Cortex of kidney (tissue), 1 donor: ENCODE measurements at places on chromosomes 7 and 10.

DNA sequence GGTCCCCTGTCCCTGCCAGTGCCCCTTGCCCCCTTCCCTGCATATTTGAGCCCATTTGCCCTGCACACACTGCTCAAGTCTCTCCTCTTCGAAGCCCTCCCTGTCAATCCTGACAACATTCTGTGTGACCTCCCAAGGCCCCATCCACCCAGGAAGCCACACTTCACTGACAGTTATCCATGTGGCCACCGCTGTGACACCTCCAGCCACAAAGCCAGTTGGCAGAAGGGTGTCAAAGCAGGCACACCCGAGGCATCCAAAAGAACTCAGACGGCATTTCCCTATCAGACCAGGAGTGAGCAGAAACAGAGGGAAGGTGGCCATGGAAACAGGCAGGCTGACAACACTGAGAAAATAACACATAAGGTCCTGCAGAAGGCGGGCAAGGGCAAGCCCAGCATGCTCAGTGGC, 4.6 kb downstream of the POLM start:
- no peak for DNase-seq

- no peak for DNase-seq
Observed at GRCh38 chr7:17153536-17153935, 144.9 kb upstream of the AHR start.

GRCh38 chr10:124529661-124530214, 68.1 kb downstream of the LHPP start:
- no peak for DNase-seq

DNA sequence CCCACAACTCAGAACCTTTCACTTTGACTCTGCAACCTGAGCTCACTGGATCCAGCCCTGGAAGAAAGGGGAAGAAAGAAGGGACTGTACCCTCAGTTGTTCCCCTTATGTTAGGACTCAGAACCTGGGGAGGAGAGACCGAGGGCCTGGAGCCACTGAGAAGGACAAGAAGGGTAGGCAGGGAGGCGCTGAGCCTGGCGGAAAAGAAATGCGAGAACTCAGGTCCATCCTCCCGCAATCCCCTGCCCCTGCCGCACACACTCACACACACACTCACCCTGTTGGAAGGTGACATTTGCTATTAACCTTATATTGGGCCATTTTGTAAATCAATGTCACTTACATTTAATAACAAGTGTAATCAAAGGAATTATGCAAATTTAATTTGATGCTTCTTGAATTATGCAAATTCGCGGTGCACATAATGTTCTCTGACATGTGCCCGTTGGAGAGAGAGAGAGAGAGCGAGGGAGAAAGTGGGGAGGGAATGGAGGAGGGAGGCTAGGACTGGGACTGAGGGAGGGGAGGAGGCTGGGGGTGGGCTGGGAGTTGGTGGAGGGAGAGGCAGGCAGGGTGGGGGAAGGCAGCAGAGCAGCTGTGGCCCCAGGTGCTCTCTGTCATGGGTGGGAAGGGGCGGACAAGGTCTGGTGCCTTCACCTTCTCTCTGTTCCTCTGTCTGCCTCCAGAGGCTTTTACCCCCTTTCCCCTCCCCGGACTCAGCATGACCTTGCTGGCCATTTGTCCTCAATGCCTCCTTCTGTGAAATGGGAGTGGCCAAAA, 99.6 kb upstream of the PAX2 start:
- DNase-seq: no peak

GRCh38 chr7:140698477-140698876, 2.0 kb downstream of the NDUFB2 start:
- no peak for DNase-seq

DNA sequence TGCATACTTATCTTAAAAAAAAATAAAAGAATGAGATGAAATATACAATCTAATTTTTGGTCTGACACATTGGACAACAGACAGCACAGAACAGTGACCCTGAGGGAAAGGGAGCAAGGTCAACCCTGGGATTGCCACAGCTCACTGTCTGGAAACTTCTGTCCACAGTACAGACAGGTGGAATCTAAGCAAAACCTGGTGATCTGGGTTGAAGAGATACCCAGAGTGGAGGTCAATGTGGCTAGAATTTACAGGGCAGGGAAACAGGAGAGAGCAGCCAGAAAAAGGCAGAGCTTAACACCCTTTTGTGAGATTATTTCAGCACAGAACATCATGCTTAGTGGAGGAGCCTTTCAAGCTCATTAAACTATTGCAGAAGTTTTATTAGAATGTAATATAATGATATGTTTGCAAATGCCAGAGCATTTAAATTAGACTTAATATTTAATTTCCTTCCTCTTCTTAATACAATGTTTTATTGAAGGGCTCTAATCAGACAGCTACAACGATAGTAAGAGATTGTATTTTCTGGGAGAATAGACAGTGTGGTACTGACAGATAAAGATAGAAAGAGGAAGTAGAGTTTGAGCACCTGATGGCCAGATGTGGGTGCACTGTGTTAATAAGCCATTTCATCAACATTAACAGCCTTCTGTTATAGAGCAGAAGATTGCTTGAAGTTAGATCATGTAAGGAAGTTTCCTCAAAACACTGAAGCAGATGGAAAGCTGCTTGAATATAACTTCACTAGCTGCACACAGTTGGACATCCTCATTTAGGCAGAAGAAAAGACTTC, 309.4 kb downstream of the HGF start:
- no peak for DNase-seq

DNA sequence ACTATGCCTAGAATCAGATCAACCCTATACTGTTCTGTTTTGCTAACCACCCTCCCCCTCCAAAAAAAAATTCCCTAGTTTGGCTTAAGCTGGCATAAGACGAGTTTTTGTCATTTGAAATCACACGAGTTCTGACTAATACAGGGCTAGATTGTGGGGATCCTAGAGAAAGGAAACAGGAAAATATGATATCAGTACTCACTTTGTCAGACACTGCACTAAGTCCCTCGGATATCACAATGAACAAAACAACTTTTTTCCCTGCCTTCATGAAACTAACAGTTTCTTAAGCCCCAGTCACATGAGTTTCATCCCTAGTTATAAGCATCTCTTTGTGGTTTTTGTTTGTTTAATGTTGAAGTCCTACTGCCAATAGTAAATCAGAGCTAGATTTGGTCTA, 118.5 kb downstream of the ITGB8 start:
- DNase-seq: no peak

DNA sequence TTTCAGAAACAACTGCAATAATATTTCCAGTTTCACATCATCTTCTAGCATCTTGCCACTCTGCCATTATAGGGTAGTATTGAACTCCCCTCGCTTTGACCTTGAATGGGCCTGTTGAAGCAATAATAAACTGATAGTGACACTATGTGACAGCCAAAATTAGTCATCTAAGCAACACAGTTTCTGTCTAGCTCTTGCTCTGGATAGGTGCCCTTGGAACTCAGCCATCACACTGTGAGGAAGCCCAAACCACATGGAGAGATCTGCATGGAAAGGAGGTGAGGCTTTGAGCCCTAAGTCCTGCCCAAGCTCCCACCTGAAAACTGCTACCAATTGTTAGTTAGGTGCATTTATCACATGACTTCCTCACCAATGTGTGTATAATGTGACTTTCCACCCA, 18.1 kb upstream of the KCND2 start:
- DNase-seq: no peak

- no peak for DNase-seq
Observed at GRCh38 chr7:103395071-103395470, 47.6 kb downstream of the PSMC2 start.

GRCh38 chr10:130189608-130190054, 53.4 kb downstream of the GLRX3 start:
- no peak for DNase-seq

DNA sequence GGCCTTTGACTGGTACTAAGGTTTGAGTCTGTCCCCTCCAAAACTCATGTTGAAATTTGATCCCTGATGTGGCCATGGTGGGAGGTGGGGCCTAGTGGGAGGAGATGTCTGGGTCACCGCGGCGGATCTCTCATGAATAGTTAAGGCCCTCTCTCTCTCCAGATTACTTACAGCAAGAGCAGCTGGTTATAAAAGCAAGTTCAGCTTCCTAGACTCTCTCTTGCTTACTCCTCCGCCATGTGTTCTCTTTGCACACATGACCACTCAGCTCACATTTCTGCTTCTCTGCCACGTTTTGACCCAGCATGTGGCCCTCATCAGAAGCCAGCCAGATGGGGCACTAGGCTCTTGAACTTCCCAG, 29.9 kb upstream of the ZMIZ1 start:
- DNase-seq: no peak

DNA sequence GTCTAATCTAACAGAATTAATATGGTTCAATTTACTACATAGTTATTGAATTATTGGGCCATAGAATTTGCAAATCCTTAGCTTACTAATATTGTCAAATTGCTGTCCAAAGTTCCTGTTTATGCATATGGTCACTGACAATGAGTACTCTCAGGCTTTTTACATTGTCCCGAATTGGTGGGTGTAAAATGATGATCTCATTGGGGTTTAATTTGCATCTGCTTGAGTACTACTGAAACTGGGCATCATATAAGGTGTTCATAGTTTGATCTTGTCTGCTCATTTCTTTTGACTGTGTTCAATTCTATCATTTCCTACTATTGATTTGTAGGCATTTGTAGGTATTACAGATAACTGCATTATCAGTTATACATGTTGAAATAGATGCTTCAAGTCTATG, 12.7 kb downstream of the ABCA13 start:
- no peak for DNase-seq

DNA sequence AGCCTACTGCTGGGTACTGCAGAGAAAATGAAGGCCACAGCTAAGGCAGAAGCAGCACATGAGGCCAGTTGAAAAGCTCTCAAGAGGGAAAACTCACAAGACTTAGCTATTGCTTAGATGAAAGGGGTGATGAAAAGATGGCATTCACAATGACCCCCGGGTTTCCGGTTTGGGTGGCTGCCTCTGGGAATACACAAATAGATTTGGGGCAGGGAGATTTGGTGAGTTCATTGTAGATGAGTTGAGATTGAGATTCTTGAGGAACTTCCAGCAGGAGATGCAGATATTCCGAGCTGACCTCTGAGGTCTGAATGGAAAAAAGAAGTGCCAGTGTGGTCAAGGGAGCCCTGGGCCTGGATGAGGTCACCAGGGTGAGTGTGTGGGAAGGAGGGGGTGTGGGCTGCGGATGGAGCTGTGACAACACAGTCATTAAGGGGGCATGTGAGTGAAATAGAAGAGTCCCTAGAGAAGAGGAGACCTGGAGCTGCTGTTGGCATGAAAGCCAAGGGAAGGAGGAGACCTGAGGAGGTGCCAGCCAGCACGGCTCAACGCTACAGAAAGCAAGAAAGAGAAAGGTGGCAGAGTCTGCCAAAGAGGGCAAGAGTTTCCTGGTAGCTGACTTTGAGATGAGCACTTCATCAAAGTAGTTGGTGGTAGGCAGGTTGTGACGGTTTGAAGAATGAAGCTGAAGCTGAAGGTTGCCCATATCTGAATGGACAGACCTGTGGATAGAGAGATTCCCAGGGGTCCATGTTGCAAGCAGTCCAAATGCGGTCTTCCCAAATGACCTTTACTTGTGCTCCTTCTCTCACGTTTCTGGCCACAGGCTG, 43.7 kb downstream of the HIF1AN start:
- DNase-seq: no peak

DNA sequence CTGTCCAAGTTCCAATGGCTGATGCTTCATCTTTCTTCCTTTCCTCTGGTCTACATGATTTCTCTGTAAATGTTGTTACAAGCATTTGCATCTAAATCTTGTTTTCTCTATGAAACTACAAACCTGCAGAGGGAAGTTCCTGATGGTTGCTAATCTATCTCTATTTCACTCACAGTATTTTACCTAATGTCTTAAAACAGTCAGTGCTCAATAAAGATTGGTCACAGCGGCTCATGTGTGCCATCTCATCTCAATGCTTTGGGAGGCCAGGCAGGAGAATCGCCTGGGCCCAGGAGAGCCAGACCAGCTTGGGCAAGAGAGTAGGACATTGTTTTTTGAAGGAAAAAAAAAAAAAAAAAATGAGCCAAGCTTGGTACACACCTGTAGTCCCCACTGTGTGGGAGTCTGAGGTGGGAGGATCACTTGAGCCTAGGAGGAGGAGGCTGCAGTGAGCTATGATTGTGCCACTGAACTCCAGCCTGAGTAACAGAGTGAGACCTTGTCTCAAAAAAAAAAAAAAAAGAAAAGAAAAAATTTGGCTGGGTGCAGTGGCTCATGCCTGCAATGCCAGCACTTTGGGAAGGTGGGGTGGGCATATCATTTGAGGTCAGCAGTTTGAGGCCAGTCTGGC, 71.3 kb upstream of the ARMC3 start:
- no peak for DNase-seq

- DNase-seq: no peak
Observed at GRCh38 chr10:97718178-97718577, 4.6 kb downstream of the MARVELD1 start.

- DNase-seq: no peak
Observed at GRCh38 chr10:80146918-80147317, 14.4 kb downstream of the PLAC9 start.

DNA sequence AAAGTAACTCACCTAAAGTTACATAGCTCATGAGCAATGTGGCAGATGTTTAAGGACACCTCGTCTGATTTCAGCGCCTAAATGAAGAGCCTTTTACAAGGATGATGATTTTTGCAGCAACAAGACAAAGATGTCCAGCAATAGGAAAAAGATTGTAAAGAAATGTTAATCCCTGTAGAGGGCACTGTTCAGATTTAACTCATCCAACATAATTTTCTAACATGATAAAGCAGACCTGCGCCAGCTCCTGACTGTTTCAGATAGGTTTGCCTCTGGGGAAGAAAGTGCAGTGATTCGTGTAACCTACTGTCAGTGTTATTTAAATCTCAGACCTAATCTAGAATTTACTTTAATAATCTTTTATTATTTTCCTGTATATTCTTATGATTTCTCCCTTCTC, 595.2 kb downstream of the AUTS2 start:
- no peak for DNase-seq

DNA sequence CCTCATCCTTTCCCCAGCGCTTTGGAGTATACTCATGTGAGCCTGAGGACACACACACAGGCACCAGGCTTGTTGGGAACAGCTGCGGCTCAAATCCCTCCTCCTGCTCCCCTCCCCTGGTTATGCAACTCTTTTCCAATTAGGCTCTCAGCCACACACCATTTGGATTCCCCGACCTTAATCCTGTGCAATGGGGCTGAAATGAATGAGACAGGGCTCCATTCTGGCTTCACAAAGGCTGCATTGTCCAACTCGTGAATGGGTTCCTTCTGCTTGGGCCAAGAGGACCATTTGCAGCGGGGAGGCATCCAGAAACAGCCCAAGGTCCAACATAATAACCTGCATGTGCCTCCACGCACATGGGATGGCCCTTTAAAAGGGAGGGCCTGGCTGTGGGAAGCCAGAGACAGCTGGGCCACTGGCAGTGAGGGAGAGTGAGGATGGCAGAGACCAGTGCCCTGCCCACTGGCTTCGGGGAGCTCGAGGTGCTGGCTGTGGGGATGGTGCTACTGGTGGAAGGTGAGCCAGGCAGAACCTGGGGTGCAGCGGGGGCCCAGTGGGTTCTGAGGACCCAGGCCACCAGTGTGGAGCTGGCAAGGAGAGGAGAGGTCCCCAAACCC, at the start of gene RGR:
Gene RGR, plus strand, starts transcription at position 403 of the 620 bp plus-strand sequence. Its CDS starts 38 bp downstream, at position 441.
- DNase-seq: no peak
